ENCODE measurements at places on chromosomes 7 and 10. TPM values are rescaled to one million over a fixed set of nuclear protein-coding genes. Genes with fewer than 3 reads are reported as not detected.
A peak's percentile ranks its signal among the peaks of the same experiment; 100 is the strongest.

NPY4R2 gene
- total RNA-seq: 1.3 TPM

PLXDC2 gene
- 96.5 TPM for total RNA-seq

RHOBTB1 gene
- total RNA-seq: 4.0 TPM

SLC18A3 gene
- total RNA-seq: not detected

CNPY1 gene
- not detected for total RNA-seq

PTEN gene
- total RNA-seq: 109 TPM

DNA sequence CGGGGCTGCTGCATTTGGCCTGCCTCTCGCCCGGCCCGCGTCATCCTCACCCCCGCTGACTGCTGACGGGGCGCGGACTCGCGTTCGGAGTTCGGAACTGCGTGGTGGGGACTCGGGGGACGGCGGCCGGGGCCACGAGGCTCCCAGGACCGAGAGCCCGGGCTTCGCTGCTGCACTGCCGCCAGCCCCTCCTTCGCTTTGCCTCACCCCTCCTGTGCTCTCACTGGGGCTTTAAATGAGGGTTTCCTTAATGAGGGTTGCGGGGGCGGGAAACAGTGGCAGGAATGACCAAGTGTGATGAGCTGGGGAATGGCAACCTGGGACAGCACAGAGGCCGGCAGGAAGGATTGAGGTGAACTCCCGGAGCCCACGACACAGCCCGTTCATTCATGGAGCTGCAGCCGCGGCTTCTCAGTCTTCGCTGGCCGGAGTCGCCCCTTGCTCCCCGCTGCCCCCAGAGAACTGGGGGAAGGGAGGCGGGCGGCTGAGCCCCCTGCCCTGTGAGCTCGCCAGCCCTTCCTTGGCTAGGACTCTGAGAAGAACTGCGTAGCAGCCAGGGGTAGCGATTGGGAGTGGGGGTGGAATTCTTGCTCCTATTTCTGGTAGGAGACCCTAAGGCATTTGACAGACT lies 1.5 kb upstream of the LRRC4 start:
- DNase-seq: no peak

DNA sequence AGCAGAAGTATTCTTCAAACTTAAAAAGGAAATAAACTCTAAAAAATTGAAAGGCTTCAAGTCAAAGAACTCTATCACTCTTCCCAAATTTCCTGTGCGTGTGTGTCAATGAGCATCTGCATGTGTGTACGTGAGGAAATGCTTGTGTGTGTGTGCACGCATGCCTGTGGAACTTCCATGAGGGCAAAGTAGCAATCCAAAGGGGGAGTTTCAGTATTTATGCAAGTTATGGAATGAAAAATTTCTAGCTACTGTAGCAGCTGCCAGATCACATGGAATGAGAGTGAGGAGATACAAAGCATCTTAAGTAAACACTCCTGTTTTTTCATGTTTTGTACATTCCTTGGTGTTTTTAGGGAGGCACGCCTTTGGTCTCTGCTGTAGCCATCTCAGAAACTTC lies 152.6 kb downstream of the RAPGEF5 start:
- no peak for DNase-seq

- peak; percentile 56 for DNase-seq
Observed at GRCh38 chr7:4085937-4086691, 596.0 kb upstream of the FOXK1 start.

DNA sequence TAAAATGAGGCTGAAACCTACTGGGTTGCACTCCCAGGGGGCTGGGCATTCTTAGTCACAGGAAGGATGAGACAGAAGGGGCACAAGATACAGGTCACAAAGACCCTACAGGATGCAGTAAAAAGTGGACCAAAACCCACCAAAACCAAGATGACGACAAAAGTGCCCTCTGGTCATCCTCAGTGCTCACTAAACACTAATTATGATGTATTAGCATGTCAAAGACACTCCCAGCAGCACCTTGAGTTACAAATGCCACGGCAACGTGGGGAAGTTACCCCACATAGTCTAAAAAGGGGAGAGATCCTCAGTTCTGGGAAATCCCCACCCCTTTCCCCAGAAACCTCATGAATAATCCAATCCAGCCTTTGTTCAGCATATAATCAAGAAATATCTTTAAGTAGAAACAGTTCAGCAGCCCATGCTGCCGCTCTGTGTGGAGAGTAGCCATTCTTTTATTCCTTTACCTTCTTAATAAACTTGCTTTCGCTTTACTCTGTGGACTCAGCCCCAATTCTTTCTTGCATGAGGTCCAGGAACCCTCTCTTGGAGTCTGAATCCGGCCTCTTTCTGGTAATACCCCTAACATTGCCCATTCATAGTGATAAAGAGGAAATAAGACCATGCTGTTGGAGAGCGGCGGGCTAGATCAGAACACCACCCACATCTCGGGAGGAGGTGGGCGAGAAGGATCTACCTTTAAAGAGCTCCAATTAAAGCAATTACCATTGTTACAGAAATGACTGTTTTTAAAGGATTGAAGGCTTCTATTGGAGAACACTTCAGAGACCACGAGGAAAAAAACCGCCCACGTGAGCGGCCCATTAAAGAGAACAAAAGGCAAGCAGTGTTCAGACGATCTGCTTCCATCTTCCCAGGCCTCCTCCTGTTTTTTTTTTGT lies 170.9 kb downstream of the USP6NL start:
- DNase-seq: peak; percentile 49

GRCh38 chr7:79406371-79406770 lies 47.1 kb downstream of the MAGI2 start:
- DNase-seq: no peak

- DNase-seq: no peak
Observed at GRCh38 chr10:72981882-72982529, 27.4 kb upstream of the PLA2G12B start.

GRCh38 chr10:112584276-112584675 lies 137.3 kb downstream of the VTI1A start:
- no peak for DNase-seq

DNA sequence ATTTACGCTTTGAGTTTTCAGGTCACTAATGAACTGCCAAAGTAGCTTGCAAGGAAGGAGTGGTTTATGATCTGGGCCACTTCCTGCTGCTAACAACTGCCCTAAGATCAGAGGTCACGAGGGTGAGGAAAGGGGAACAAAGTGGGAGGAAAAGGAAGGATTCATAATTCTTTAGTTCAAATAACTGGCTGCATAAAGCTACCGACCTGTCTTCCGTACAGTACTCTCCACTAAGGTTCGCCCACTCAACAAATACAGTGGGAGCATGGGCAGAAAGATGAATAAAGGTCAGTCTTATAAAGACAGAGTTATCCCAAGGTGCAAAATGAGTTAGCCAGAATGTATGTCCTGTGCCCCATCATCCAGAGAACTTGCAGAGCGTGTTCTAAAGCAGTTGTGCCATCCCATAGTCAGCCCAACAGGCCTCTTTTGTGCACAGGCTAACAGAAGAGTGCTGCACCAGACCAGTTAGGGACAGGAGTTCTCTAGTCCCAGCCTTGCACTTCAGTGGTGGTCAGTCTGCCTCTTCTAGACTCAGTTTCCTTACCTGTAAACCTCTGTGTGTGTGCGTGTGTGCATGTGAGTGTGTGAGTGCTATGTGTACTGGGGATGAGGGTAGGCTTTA lies 65.9 kb downstream of the CREB3L2 start:
- no peak for DNase-seq

DNA sequence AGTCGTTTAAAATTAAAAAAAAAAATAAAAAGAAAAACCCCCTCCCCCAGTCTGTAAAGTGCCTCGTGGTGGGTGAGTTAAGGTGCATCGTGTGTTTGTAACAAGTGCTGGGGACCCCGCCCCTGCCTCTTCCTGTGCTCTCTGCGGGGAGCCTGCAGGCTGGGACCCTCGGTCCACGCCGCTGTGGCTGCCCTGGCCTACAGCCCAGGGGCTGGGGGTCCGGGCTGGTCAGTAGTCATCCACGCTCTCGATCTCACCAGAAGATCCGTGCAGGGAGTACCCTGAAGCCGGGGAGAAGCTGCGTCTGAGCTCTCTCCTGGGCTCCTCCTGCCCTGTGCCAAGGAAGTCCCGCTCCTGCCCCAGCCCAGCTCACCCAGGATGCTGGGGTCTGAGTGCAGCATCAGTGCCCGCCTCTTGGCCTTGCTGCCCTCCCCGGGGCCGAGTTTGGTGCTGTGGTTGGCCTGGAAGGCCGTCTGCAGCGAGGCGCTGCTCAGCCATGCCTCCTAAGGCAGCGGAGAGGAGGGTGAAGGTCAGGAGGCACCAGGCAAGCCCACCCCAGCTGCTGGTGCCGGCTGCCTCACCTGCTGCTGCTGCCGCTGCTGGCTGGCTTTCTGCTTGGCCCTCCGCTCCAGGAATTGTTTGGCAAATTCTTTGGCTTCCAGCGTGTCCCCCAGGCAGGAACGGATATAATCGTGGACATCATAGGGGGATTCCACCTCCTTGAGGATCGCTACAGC lies 8.1 kb downstream of the GNB2 start:
- no peak for DNase-seq

DNA sequence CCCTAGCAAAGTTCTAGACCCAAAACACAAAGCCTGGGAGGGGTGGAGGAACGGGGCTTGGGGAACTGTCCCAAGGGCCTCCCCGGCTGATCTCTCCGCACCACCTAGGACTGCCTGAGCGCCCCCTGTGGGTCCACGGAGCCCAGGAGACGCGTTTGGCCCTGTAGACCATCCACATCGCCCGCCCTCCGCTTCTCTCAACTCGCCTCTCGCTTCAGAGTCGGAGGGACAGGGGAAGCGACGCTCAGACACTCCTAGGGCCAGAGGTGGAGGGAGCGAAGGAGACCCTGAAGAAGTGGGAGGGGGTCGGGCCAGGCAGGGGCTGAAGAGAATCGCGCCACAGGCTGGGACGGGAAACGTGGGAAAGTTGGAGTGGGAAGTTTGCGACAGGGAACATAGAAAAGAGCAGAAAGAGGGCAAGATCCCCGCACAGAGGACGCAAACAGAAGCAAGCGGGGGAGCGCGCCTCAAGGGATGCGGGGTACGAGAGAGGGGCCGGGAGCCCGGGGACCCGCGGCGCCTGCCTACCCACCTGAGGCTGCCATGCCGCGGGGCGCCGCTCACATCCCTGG lies 378 bp downstream of the PIK3AP1 start:
- peak; percentile 73 for DNase-seq

GRCh38 chr7:4739528-4739992 lies 35.9 kb upstream of the AP5Z1 start:
- no peak for DNase-seq

- no peak for DNase-seq
Observed at GRCh38 chr10:113285305-113285704, 267.5 kb upstream of the HABP2 start.

GRCh38 chr7:138545123-138545522 lies 85.1 kb downstream of the TRIM24 start:
- no peak for DNase-seq

- DNase-seq: no peak
Observed at GRCh38 chr10:86391236-86391840, 24.7 kb upstream of the GRID1 start.

DNA sequence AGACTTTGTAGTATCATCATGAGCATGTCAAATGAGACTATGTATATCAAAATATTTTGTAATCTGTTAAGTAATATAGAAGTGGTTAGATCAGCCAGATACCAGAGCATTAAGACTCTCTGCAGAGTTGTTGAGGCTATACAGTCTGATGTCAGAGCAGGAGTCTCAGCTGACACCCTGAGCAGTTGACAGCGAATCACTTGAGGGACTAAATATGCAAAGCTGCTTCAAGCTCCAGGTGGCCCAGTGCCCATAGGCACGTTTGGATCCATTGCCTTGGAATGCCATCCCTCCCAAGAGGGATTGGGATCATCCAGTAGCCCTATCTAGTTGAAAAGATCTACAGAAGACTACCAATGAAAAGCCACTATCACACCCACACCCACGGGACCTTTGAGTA lies 210.2 kb downstream of the TAX1BP1 start:
- no peak for DNase-seq

DNA sequence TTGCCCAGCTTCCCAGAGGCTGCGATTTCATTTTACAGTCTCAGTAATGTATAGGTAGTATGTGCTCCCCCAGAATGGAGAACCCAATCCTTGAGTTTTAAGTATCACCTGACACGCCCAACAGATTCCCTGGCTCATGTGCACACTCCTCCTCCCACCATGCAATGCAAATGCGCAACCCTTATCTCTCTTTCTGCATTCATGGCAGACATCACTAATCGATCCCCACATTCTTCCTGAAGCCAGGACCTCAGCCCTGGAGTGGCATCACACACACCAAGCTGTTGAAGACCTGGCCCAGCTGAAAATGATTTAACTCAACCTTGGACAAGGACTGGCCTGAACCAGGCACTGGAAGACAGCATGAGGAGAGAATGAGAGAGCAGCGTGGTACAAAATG lies 68.4 kb downstream of the ZRANB1 start:
- DNase-seq: no peak

DNA sequence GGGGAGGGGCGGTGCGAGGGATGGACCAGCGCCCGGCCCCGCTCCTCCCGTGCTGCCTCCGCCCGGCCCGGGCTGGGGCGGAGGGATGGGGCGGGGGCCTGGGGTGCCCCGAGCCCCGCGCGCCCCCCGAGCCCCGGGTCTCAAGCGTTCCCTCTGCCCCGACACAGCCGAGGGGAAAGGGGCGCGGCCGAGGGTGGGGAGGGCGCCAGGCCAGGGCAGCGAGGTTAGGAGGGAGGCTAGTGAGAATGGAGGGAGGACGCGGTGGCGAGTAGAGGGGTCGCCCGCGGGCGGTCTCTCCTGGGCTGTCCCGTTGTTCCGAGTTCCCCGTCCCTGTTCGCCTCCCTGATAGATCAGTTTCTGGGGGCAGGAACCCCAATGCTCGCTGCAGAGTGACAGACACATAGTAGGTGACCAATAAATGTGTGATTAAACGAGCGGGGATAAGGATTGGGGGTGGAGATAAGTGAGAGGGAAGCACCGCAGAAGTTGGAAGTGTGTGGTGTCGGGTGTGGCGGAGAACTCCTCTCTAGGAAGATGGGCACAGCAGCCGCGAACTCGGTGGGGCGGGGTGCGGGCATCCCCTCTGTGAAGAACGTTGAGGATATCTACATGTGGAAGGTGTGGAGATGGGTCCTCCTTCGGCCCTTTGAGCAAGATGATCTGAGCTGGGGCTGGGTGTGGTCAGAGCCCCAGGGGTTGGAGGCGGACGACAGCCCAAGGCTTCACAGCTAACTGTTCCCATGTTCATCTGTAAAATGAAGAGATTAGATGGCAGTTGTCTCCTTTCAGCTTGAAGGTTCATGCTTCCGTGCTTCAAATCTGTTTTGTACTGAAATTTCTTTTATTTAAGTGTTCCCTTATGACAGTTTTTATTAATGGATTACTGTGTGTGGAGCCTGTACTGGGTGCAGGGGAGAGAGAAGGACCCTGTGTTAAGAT lies 580 bp downstream of the ZNF775 start:
- DNase-seq: no peak

DNA sequence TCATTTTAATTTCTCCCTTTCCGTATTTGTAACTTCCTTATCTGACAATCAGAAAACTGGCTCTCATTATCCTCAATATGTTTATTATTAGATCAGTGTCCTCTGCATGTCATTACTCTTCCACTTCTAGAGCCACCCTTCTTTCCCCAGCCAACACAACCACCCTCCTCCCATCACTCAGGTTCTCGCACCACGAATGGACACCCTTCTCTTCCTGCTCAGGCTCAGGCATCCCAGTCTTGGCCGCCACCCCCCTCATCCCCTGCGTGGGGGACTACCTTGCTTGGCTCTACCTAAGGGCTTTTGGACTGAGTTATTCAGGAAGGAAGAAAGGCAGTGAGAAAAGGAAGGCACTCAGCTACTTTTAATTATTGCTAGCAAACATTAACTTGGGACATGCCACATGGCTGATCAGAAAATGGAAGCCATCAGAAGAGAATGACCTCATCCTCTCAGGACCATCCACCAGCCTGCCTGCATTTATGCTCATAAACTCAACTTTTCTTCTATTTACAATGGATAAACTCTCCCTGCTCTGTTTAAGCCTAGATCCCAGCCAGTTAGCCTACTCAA lies 199.9 kb upstream of the PLXNA4 start:
- DNase-seq: no peak

- DNase-seq: peak; percentile 50
Observed at GRCh38 chr10:71390921-71391690, 5.6 kb upstream of the CDH23 start.
